ENCODE measurements at places on chromosomes 11 and 22.

DNA sequence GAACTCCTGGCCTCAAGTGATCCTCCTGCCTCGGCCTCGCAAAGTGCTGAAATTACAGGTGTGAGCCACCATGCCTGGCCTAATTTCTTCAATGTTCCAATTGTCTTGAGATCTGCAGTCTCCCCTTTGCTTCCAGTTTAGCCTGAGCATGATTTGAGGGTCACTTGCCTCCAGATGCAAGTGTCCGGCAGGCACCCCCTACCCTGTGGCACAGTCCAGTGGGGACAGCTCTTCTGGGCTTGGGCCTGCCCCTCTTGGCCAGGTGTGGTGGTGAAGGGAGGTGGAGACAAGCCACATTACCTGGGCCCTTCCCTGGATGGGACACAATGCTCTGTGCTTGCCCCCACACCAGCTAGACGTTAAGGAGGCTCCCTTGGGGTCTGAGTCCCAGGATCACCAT, 21.3 kb upstream of the CACNG2 start:
- DNase-seq = no peak

DNA sequence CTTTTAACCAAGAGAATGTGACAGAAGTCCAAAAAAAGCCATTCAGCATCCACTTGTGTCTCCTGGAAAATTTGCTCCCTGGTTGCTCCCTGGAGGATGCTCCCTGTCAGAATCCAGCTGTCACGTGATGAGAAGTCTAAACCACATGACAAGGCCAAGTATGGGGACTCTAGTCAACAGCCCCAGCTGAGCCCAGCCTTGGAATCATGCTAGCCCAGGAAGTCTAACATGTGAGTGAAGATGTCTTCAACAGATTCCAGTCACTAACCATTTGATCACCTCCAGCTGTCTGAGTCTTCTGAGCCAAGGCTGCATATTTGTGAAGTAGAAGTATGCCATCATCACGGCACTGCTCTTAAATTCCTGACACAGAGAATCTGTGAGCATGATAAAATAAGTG, 4.2 kb downstream of the OR56B4 start:
- DNase-seq = no peak

DNA sequence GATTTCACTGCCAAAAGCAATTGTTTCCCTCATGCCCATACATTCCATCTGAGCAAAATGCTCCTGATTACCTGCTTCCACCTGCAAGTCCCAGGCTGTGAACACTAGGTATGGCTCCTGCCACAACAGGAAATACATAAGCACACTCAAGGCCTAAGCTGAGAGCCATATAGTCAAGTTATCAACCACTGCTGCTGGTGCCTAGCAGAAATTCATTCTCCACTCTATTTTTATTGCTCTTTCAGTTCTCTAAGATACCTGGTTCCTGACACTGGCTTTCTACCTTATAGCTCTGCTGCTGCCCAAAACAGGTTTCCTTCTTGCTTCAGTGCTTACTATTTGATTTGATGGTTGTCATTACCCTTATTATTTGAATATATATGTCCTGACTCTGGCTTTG, 31.6 kb downstream of the SLC36A4 start:
- no peak for DNase-seq

GRCh38 chr22:22923930-22924329, 36.3 kb downstream of the IGLL5 start:
- DNase-seq = no peak

- peak; percentile 26 for DNase-seq
These were observed 4.4 kb downstream of the TSPO start for GRCh38 chr22:43155789-43156188.

- DNase-seq = no peak
These were observed 68.7 kb downstream of the DEPDC5 start for GRCh38 chr22:31822523-31822922.

DNA sequence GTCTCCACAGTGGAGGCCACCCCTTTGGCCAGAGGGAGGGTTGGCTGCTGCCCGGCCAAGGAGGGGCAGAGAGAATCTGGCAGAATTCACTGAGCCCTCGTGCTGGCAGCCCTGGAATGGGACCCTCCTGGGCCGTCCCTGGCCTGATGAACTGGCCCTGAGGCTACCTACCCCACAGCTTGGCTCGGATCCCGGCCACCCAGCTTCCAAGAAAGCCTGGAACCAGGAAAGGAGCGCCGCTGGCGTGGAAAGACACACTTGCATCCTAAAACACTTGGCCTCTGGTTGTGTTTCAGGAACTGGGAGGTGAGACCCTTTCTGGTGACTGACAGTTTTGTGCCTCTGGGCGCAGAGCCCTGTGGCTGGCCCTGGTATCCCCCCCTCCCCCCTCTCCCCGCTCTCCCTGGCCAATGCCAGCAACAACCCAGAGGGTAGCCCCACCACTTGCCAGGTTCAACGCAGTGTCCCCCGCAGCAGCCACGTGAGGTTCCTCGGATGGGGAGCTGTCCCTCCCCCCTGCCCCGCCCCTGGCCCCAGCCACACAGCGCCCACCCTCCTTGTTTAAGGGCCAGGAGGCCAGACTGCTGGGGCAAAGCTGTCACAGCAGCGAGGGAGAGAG, 693 bp downstream of the NFAM1 start:
- no peak for DNase-seq

- peak; percentile 88 for DNase-seq
These were observed 200.6 kb downstream of the DBX1 start for GRCh38 chr11:19959648-19960059.

- DNase-seq = no peak
These were observed 48.2 kb downstream of the ST3GAL4 start for GRCh38 chr11:126403658-126404057.

GRCh38 chr11:64616817-64617216, 25.8 kb downstream of the SLC22A12 start:
- DNase-seq = no peak

Measured in DMS 273 treated with DMSO at 0.1 percent for 48 hours (cell line).